ENCODE measurements at places on chromosomes 5 and 9.
A peak's percentile ranks its signal among the peaks of the same experiment; 100 is the strongest.

- no peak for DNase-seq
Measured at GRCh38 chr9:127349483-127350113, 47.4 kb upstream of the SLC2A8 start.

GRCh38 chr5:80034962-80035821 lies at the start of gene THBS4:
Gene THBS4 (plus strand): TSS chr5:80035348. CDS start chr5:80035538, 190 bp downstream.
- DNase-seq: no peak

GRCh38 chr9:104313396-104314110 lies 190.5 kb upstream of the OR13F1 start:
- no peak for DNase-seq

- DNase-seq: no peak
Measured at GRCh38 chr9:17587113-17587512, 8.2 kb downstream of the SH3GL2 start.

- DNase-seq: peak; percentile 59
Measured at GRCh38 chr5:52811067-52811749, 23.5 kb downstream of the ITGA1 start.

DNA sequence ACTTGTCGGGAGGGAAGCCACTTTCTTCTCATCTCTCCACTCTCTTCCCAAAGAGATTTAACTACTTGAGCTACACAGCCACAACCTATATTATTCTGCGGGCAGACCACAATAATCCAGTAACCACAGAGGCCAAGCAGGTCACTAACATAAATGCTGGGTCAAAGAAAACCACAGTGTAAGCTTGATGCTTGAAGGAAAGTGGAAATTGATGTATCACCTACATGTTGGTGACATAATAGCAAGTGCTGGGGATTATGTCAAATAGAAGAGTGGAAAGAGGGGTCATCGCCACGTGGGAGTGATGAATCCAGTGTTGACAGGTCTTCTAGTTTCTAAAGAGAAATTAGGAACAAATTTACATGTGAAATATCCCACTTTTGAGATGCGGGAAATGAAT lies 40.9 kb downstream of the RFK start:
- DNase-seq: no peak

GRCh38 chr5:172144931-172145869 lies 42.8 kb downstream of the STK10 start:
- DNase-seq: no peak

DNA sequence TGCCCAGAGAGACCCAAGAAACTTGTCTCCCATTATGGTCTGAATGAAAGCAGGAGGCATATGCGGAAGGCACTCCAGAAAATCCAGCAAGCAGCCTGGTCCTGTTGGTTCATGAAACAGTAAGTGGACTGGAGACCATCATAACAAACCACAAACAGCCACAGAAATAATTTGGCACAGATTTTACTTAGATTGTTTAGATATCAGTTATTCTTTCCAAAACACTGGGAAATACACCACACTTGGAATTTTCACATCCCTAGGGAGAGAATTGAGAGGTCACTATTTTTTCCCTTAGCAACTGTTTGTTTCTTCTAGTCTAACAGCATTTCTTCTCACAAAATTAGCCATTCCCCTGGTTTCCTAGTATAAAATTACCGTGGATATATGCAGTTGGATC lies 300.8 kb downstream of the OSTF1 start:
- DNase-seq: no peak

DNA sequence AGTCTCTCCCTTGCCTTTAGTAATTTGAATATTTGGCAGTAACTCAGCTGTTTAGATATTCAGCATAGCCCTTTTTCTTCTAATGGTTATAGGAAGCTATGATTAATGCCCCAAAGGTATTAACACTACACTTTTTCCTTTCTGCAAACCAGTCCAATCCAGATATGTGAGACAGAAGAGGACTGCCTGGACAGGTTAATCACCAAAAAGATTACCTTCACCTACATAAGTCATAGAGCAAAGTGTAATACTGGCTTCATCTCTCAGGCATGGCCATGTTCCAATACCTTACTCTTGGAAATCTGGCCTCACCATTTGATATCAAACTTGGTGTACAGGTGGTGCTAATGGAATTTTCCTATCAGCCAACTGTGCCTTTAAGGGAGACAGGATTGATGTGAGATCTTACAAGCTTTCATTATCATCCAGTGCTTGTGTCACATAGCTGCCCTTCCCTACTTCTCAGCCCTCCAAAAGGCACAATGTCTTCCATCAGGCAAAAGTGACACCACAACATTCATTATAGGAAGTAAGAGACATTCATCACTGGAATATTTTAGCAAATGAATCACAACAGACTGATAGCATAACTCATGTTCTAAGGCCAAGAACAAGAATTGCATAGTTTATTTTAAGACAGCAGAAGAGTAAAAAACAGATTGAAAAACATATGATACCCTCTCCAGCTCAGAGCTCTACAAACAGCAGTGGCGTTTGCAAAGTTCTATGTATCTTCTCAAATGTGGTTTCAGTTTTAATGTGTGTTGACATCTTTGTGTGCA lies 91.2 kb upstream of the PAM start:
- no peak for DNase-seq

DNA sequence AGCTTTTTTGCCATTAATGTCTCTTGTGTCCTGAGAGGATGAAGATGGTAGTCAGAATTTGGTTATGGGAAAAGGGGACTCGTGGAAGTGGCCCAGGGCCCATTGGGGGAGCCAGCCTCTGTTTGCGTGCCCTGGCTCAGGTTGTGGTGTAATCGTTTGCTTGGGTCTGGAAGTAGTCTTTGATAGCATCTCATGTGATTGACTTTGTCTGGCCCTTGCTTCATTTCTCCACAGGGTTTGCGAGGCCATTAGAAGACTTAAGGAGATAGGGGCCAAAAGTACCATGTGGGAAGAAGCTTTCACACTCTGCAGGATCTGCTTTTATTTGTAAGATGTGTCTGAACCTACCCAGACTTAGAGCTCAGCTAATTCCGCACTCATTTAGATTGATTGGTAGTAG lies 114.5 kb downstream of the FGF1 start:
- no peak for DNase-seq

DNA sequence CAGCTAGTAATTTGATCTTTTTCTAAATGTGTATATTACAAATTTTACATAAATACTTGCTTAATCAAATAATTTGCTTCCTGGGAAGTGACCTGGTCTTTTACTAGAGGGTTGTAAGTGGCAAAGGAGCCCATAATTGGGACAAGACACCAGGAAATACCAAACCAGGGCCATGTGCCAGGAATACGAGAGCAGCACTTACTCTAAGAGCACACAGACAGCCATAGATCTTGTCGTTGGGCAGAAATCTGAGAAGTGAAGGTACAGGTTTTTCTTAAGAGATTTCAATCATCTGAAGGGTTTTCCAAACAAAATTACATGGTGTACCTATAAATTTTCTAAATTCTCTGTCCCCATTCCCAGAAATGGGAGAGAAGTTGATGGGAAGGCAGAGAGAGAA lies 179.3 kb downstream of the HINT1 start:
- DNase-seq: no peak

GRCh38 chr5:4230471-4230785 lies 634.8 kb downstream of the IRX1 start:
- no peak for DNase-seq

- DNase-seq: no peak
Measured at GRCh38 chr5:148949841-148950470, 112.9 kb downstream of the SH3TC2 start.

DNA sequence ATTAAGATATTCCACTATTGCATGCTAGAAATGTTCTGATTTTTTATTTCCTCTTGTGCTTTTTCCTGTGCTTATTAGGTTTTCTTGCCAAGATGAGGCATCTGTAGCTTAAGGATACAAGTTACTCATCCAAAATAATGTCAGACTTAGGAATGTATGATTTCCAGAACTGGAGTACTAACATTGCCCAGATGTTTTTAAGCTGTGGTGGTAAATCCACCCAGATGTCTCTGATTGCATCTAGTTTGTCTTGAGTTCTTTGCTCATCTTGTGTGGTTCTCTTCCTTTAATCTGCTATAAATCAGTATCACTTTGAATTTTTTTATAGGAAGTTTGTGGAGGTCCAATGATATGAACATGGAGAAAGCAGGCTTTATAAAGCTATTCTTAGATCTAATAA lies 337.5 kb upstream of the ZNF608 start:
- peak; percentile 74 for DNase-seq

GRCh38 chr5:141504216-141504615 lies 15.3 kb downstream of the PCDHGC5 start:
- DNase-seq: no peak

GRCh38 chr9:129525656-129526196 lies 95.2 kb downstream of the C9orf50 start:
- DNase-seq: no peak

GRCh38 chr9:131640438-131641137 lies 95.3 kb downstream of the PRRT1B start:
- peak; percentile 56 for DNase-seq

GRCh38 chr9:128164307-128164885 lies 4.3 kb downstream of the BBLN start:
- no peak for DNase-seq

DNA sequence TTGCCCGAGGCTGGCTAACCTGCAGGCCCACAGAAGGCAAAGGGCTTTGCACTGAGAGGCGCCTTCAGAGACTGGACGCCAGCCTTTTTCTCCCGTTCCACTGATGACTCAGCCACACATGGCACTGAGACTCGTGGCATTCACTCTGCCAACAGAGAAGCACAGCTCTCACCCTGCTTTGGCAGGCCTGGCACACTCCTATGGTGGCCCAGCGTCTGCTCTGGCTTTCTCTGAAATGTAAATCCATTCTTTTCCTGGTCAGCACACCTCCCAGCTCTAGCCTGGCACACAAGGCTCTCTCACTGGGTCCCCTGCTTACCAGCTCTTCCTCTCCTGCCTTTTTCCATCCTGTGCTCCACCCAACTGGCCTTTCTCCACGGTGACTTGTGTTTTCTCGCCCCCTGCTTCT lies 5.9 kb upstream of the MELK start:
- no peak for DNase-seq

Data from HS-5 (cell line).